ENCODE measurements at places on chromosomes 7 and 10. TPM values are rescaled to one million over a fixed set of nuclear protein-coding genes. Genes with fewer than 3 reads are reported as not detected.

PDZD7 gene
- total RNA-seq: 2.0 TPM

DNA sequence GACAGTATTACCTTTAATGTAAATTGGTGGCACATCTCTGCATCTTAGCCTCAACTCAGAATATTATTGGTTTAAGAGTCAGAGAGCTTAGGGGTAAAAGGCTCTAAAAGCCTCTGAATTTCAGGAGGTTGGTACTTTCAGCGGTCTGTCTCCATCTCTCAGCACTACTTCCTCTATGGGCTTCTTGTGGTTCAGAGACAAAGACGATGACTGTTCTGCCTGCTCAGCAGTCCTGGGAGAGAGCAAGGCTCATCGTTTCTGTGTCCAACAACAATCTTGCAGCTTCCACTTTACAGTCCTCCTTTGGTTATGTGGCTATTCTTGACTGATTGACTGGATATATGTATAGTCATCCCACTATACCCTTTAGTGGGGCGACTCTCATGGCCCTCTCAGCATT, 394.7 kb downstream of the AUTS2 start:
- no peak for DNase-seq

GRCh38 chr7:66170309-66171231, 34.6 kb upstream of the TPST1 start:
- DNase-seq: peak; percentile 44

DNA sequence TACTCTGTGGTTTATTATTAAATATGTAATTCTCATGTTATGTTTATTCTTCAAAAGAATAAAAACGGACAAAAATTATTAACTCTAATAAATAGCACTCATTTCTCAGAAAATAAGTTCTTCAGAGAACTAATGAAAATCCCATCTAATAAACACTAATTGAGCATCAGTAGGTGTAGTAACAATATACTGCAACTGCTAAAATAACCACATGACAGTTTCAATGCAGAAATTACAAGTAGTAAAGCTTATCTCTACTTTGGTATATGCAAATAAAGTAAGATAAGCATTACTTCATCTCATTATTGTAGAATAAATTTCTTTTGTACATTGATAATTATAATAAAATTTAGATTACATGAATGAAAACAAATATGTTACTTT, 56.4 kb upstream of the DKK1 start:
- no peak for DNase-seq

PNLIPRP1 gene
- not detected for total RNA-seq

- peak; percentile 26 for DNase-seq
Observed at GRCh38 chr7:22732556-22733126, 5.6 kb downstream of the IL6 start.
